ENCODE measurements at places on chromosomes 12 and 14. TPM values are rescaled to one million over a fixed set of nuclear protein-coding genes. Genes with fewer than 3 reads are reported as not detected.

DNA sequence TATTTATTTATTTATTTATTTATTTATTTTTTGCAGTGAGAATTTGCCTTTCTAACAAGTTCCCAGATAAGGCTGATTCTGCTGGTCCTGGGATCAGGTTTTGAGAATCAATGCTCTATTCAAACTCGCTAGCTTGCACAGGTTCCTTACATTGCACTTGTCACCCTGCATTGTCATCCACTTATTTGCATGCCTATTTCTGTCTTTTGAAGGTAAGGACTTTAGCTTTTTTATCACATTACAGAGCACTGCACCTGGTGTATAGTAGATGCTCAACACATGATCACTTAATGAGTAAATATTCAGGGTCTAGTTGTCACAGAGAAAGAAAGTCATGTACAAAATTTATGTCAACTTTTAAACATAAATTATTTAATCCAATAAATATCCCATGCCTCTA is 219.7 kb upstream of the BTG1 start:
- no peak for DNase-seq

GRCh38 chr14:95345032-95345431 is 25.3 kb upstream of the CLMN start:
- DNase-seq = no peak

- no peak for DNase-seq
Observed at GRCh38 chr14:23437133-23438100, 2.0 kb upstream of the MYH7 start.

GRCh38 chr14:75132382-75133086 is 5.7 kb upstream of the NEK9 start:
- no peak for DNase-seq

DNA sequence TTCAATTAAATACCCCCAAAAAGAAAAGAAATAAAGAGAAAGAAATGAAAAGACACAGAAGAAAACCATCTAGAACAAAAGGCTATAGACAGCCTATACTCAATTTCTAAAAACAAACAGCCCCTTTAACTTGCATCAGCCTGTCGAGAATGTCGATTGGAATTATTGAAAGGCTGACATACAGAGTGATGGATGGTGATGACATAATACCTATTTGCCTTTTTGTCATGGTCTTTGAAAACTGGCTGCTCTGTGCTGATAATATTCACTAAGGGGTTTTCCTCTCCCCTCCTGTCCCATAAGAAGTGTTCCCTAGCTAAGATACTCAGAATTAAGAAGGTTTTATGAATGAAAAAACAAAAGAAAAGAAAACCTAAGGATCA is 393.7 kb downstream of the SOX5 start:
- DNase-seq = no peak

The CBX5 gene
- total RNA-seq = 55.7 TPM

The SLC39A2 gene
- not detected for total RNA-seq

DNA sequence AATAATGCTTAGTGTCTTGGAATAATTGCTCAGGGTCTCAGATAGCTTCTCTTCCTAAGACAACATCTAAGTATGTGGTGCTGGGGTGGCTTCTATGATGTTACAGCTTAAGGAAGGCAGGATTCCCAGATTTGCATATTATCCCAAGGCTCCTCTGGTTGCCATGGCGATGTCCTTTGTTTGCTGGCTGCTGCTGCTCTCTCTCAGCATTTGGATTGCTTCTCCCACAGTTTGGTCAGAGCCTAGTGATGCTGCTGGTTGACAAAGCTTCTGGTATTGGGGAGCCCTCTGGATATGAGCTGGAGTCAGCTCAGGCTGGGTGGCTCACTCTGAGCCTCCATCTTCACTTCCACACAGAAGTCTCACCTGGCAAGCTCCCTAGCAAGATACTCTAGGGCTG is 56.4 kb upstream of the FBXO33 start:
- no peak for DNase-seq

GRCh38 chr14:50085570-50086320 is 30.6 kb downstream of the VCPKMT start:
- DNase-seq = no peak

The ENDOU gene
- total RNA-seq = 0.68 TPM

DNA sequence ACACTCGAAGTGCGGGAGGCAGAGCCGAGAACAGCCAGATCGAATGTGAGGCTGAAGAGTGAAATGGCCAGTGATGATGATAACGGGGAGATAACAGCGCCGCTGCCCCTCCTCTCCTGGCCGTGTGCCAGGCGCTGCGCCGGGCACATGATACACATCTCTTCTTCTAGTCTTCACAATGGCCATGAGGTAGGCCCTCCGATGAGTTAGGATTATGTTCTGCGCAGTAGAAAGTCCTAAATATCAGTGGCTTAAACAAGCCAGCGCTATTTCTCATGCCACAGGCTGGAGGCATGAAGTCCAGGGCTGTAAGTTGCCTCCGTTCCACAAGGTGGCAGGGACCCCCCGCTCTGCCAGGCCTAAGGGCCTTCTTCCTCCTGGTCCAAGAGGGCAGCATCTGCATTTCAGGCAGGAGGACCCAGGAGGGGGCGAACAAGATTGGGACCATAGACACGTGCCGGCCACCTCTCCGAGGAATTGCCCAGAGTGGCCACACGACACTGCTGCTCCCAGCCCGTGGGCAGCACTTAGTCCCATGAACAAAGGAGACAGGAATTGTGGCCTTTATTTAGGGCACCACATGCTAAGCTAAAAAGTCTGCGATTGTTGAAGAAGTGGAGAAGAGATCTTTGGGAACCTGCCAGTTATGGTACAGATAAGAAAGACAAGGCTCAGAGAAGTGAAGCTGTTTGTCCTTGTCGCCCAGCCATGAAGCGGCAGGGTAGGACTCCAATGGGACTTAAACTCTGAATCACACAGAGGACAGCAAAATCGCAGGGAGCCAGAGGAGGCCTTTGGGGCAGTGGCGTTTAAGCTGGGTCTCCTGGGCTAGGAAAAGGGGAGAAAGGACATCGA is 10.9 kb upstream of the HVCN1 start:
- DNase-seq = no peak

GRCh38 chr14:101879529-101880336 is 84.6 kb upstream of the DYNC1H1 start:
- DNase-seq = no peak

DNA sequence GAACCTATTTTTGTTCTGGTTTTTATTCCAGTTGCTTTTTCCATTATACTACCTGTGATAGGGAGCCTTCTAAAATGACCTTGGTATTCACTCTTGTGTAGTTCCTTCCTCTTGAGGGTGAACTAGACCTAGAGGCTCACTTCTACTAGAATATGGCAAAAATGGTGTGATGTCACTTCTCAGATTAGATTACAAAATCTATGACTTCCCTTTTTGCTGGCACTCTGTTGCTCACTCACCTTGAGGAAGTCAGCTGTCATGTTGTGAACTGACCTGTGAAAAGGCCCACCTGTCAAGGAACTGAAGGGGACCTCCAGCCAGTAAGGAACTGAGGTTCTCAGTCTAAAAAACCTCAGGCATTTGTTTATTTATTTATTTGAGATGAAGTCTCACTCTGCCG is 5.7 kb downstream of the MIPOL1 start:
- DNase-seq = no peak

- DNase-seq = no peak
Observed at GRCh38 chr12:111288771-111289170, 80.1 kb downstream of the PHETA1 start.

GRCh38 chr14:41986700-41987099 is 380.0 kb downstream of the LRFN5 start:
- DNase-seq = no peak

DNA sequence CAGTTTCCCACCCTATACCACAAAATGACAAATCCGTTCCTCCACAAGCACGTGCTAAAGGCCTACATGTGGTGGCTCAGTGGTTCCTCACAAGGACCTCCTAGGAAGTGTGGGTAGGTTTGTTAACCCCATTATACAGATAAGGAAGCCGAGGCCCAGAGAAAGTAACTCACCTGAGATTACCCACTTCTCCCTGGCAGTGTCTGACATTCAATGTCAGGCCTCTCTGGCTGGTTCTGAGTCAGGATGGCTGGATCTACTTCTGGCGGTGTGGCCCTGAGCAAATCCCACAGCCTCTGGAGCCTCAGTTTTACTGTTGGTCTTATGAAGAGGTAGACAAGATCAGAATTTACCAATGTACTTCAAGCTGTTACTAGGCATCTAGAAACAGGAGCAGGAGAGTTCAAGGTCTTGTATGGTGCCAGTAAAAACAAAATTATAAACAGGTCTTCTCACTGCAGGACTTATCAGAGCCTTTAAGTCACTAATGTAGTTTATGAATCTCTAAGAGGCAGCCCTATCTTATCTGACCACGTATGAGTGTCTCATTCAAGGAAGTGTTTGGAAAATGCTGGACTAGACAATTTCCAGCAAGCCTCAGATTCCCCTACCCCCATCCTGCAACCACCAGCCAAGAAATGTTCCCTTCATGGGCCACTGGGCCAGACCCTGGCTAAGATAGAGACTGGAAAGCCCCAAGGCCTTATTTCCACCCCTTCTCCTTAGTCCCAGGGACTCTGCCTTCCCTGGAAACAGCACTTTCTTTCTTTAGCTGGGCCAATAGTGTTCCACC is 4.2 kb downstream of the HSPB8 start:
- peak; percentile 45 for DNase-seq

The VPS37B gene
- 20.5 TPM for total RNA-seq

The OR4E2 gene
- not detected for total RNA-seq

DNA sequence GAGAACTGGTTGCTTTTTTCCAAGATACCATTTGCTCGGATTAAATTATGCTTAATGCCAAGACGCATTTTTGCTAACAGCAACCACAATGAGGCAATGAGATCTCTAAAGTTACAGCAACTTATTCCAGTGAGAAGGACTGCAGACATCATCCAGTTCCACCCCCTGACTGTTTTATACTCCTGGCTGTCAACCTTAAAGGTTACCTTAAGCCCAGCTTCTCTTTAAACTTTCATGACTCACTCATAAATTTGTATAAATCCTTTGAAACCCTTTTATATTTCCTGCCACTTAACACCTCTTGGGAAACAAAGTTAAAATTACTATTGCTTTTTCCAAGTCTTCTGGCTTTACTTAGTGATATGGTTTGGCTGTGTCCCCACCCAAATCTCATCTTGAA is 80.2 kb downstream of the TMTC1 start:
- no peak for DNase-seq

DNA sequence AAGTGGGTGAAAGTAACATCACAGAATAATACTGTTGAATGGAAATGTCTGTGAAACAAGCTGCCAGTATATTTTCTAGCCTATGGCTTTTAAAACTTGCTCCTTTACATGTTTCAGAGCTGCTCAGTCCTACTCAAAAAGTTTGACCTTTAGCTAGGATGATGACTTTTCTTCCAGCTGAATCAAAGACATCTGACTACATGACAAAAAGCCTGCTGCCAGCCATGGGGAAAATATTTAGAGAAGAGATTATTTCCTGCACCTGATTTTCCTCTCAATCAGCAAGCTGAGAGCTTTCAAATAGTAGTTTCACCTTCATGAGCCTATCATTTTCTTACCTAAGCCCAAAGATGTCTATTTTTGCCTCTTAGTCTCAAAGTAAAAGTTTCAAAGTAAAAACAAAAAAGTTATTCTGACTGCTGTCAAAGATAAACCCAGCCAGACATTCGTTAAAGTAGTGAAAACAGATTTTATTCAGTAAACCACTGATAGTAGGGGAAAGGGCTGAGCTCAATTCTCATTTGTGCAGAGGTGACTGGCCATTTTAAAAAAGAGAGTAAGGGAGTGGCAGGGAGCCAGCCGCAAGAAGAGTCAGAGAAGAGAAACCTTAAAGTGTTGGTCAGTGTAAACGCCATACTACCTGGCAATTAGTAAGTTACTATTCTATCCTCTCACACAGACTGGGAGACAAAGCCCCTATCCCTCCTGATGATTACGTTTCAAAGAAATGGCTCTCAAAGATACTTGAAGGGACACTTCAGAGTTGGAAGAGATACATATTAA is 2.2 kb downstream of the ATP6V1D start:
- DNase-seq = no peak

DNA sequence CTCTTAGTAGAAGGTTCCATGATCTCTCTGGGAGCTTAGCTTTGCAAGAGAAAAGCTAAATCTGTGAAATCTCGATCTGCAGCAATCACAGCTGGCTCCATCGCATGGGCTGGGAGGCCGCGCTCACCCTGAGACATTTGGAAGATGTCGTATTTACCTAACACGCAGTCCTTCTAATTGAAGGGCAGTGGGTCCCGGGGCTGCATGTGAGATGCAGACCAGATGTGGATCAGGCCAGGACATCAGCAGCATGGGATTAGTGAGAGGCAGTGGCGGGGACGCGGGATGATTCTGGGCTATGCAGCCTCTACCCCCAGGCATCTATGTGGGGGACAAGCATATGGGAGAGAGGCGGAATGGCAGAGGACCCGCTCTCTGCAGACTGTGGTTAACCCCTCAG is 312.4 kb upstream of the RTL1 start:
- no peak for DNase-seq

DNA sequence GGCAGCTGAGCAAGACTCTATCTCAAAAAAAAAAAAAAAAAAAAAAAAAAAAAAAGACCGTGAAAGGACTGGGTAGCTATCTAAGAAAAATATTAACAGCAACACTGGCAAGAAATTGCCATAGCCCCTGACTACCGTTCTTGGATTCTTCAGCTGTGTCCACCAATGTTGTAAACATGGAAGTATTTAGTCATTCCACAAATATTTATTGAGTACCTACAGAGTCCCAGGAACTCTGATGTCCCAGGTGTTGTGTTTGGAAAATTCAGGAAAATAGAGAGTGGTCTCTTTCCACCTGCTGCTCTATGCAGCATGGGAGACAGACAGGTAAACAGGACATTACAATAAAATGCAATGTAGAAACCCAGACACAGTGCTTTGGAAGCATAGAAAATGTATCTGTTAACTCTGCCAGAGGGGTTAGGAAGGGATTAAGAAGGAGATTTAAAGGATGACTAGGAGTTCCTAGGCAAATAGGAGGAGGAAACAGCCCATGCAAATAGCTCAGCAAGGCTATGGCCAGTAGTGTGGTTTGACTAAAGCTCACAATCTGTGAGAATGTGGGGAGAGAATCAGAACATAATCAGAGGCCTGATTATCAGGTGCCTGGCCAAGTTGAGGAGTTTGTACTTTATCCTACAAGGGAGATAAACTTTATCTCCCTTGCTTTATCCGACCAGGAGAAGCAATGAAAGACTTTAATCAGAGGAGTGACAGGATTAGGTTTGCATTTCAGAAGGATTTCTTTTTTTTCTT is 2.1 kb upstream of the DLST start:
- DNase-seq = no peak

The TPH2 gene
- total RNA-seq = not detected

Measured in left cardiac atrium (tissue), 4 donors.